ENCODE measurements at places on chromosomes 7 and 10. TPM values are rescaled to one million over a fixed set of nuclear protein-coding genes. Genes with fewer than 3 reads are reported as not detected.

RNF133 gene
- total RNA-seq = 1.3 TPM

AKR1D1 gene
- not detected for total RNA-seq

MTURN gene
- 156 TPM for total RNA-seq

NXPH1 gene
- total RNA-seq = not detected

DNA sequence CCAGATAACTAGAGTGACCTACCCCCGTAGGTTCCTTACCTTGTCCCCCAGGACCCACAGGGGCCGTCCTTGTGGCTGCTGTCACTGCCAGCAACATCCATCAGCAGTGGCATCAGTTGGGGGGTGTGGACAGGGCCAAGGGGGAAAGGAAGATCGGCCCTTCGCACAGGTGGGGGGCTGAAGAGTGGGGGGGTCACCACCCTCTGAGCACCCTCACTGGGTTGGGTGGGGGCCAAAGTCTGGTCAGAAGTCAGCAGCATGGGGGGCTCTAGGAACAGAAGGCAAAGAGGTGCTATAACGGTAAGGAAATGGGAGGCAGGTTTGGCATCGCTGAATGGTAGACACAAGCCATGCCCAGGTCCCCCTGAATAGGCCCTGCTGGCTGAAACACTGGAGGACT is 4.6 kb downstream of the NOBOX start:
- H3K4me3 ChIP-seq = no peak overlapping the region
- no peak overlapping the region for H3K27ac ChIP-seq
- no peaks in the 10 kb centered on the region for H3K4me1 ChIP-seq
- no peaks in the 10 kb centered on the region for H3K27me3 ChIP-seq
- no peak for DNase-seq

DNA sequence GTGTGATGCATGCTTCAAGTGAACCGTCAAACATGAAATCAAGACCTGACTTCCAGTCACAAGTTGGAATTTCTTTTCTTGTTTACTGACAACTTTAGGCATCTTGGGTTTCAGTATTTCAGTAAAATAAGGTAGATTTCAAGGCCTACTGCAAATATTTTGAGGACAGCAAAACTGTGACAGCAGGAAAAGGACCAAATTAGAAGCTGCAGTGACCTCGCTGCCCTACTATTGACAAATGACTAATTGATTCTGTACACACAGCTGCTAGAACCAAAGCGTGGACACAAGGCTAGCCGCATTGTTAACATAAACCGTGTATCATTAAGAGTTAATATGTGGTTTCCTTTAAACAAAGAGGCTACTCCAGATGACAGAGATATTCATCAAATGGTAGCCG is 105.7 kb upstream of the SEC61G start:
- no peaks in the 10 kb centered on the region for H3K4me1 ChIP-seq
- no peak overlapping the region for H3K4me3 ChIP-seq
- H3K27me3 ChIP-seq = no peaks in the 10 kb centered on the region
- no peak for DNase-seq
- H3K36me3 ChIP-seq = no peaks in the 10 kb centered on the region
- no peak overlapping the region for H3K27ac ChIP-seq

- no peaks in the 10 kb centered on the region for H3K36me3 ChIP-seq
- H3K27ac ChIP-seq = no peak overlapping the region
- no peaks in the 10 kb centered on the region for H3K4me1 ChIP-seq
Measured at GRCh38 chr7:95303013-95303905, 21.1 kb downstream of the PON1 start.

GRCh38 chr7:92061154-92061553 is 73.1 kb downstream of the CYP51A1 start:
- H3K36me3 ChIP-seq = no peaks in the 10 kb centered on the region
- H3K27ac ChIP-seq = no peak overlapping the region
- H3K4me3 ChIP-seq = no peak overlapping the region
- no peak for DNase-seq
- H3K27me3 ChIP-seq = no peaks in the 10 kb centered on the region
- no peaks in the 10 kb centered on the region for H3K4me1 ChIP-seq
